ENCODE measurements at places on chromosomes 2 and 18.

GRCh38 chr2:222283634-222284033, 15.2 kb downstream of the PAX3 start:
- no peak for DNase-seq

GRCh38 chr18:50182511-50182910, 12.4 kb downstream of the MYO5B start:
- no peak for DNase-seq

DNA sequence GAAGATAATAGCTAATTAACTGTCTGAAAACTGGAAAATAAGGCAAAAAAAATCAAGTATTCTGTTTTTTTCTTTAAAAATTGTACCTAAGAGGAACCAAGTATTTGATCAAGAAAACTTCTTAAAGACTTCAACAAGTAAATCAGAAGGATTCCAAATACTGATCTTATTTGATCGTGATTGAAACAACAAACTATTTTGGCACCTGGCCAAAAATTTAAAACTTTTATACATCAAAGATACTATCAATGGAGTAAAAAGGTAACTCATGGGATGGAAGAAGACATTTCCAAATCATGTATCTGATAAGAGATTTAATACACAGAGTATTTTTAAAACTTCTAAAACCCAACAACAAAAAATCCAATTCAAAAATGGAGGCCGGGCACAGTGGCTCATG, 46.7 kb downstream of the CFAP210 start:
- no peak for DNase-seq

GRCh38 chr2:188522517-188522916, 230.8 kb downstream of the GULP1 start:
- DNase-seq, result no peak

- no peak for DNase-seq
Observed at GRCh38 chr2:25976983-25977741, 5.1 kb downstream of the KIF3C start.

DNA sequence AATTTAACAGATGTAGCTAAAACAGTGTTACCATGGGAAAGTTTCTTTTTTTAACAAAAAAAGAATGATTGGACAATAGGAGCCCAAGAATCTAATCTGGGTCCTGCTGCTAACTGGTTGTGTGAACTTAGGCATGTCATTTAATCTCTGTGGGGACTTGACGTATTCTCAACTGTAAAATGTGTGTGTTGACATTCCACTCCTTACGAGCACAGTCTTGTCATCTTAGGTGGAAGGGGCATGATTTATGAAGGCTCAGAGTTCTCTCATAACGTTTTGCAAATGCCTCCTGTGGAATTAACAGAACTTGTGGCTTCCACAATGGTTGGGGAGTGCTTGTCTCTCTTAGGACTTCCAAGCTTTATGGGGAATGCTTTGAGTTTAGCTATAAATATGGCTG, 125.9 kb upstream of the SATB2 start:
- DNase-seq, result no peak

DNA sequence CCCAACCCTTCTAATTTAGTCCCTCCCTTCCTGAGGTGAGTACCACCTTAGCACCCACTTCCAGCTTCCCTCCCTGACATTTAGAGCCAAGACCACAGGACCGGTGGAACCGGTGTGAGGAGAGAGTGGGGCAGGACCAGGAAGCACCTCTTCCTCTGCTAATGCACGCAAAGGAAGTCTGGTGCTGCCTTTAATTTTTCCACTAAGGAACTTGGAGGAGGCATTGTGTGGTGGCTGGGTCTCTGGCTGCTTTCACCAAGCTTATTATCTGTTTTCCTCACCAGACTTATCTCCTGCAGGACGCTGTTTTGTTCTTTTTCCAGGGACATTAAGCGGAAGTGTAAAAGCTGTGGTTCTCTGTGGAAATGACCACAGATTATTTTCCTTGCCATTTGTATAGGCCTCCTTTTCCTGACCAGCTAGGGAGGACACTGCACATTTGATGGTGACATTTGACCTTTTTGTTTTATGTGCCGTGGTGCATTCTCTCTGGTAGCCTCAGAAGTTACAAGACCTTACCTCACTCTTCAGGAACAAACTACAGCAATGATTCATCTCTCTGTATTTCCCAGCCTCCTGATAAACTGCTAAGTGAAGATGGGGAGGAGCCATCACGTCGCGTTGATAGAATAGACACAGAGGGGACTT, 39.8 kb upstream of the SPTBN1 start:
- no peak for DNase-seq

- no peak for DNase-seq
Observed at GRCh38 chr2:60095202-60095815, 458.1 kb downstream of the BCL11A start.
